T-helper 2 cell (primary cell): ENCODE measurements at places on chromosomes 1 and 21.

- no peak for DNase-seq
Measured at GRCh38 chr1:63906047-63906704, 132.4 kb downstream of the ROR1 start.

DNA sequence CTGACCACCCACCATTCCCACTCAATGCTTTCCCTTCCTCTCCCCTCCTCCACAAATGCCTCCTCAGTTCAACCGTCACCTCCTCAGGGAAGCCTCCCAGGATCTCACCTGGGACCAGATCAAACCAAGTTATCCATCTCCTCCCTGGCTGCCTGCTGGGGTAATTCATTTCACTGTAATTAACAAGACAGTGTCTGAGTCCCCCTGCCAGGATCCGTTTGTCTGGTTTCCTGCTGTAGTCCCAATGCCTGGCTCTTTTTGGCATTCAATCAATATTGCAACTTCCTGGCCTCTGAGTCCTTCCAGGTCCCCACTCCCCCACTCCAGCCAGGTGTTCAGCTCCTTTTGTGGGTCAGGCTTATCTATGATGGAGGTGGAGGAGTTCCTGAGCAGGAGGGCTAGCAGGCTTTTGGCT lies 687.7 kb downstream of the PTPRU start:
- DNase-seq = no peak

DNA sequence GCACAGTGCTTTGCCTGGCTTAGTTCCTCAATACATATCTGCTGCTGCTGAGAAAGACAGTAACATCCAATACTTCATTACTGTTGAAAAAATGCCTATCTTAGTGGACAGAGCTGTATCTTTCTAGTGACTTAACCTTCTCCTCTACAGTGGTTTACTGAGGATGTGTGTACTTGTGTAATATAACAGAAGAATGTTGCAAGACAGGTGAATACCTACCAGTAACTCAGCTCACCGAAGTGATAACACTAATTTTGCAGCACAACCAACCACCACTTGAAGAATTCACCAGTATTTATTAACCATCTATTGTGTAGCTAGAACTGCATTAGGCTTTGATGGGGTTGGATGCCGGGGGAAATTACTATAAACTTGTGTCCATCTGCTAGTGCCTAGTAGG lies 16.6 kb upstream of the TNN start:
- no peak for DNase-seq

DNA sequence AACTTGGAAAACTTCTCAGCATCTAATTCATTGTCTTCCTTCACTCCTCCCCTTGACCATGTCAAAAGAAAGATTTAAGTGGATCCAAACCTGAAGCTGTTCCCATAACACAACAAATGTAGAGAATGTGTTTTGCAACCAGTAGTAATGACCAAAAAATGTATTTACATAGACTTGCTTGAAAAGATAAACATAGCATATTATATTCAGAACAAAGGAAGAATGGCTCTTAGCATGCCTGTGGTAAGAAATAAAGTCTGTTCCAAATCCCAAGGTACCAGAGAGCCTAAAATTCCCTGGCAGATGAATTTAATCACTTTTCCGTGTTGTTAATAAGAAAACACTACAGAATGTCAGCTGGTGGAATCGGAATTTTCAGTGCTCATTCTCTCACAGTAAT lies 36.8 kb downstream of the FMO3 start:
- DNase-seq = no peak

DNA sequence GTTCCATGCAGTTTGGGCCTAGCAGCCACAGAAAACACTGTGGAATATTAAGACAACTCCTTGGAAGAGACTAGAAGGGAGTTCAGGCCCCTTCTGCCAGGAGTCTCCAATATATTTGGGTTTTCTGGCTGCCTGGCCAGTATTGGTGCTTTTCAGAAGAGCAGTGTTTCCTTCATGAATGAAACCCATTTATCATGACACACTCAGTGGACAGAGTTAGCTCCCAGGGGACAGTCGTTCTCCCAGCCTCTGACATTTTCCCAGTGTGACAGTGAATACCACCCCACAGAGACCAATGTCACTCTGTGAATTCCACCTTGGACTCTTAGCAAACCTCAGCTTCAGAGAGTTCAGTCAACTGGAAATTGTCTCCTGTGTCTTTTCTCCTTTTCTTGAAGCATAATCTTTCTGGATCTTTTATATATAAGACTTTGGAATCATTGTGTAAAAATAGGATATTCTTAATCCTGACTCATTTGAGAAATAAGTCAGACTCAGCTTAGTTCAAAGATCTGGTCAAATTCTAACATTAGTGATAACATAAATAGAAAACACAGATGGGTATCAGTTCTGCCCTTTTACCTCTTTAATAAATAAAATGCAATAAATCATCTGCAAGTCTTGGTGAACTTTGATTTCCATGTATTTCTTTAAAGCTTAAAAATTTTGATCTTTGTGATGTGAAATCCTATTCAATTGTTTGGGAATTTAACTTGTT lies 40.4 kb downstream of the GNG12 start:
- no peak for DNase-seq

DNA sequence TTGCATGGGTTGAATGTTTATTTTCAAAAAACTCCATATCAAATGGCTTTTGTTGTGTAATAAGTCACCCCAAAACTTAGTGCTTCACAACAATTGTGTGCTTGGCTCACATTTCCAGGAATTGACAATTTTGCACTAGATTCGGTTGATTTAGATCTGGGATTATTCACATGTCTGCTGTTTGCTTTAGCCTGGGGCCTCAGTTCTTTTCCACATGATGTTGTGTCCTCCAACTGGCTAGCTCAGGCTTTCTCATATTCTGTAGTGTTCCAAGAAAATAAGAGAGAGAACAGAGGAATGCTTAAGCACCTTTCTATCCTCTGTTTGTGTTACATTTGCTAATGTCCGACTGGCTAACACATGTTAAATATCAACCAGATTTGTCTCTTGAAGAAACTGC lies 281.5 kb upstream of the ADGRL4 start:
- no peak for DNase-seq

- no peak for DNase-seq
Measured at GRCh38 chr1:1788136-1788535, 9.9 kb upstream of the NADK start.

GRCh38 chr1:234957330-234958065 lies 171.1 kb downstream of the TOMM20 start:
- no peak for DNase-seq

- no peak for DNase-seq
Measured at GRCh38 chr1:246860401-246860800, 71.3 kb downstream of the AHCTF1 start.

GRCh38 chr1:194056169-194056568 lies 869.8 kb upstream of the B3GALT2 start:
- no peak for DNase-seq

- no peak for DNase-seq
Measured at GRCh38 chr1:115198938-115199337, 109.6 kb upstream of the TSPAN2 start.
